ENCODE measurements at places on chromosomes 1 and 21.

- no peak for DNase-seq
Observed at GRCh38 chr21:43203591-43203990, 34.8 kb downstream of the CRYAA start.

DNA sequence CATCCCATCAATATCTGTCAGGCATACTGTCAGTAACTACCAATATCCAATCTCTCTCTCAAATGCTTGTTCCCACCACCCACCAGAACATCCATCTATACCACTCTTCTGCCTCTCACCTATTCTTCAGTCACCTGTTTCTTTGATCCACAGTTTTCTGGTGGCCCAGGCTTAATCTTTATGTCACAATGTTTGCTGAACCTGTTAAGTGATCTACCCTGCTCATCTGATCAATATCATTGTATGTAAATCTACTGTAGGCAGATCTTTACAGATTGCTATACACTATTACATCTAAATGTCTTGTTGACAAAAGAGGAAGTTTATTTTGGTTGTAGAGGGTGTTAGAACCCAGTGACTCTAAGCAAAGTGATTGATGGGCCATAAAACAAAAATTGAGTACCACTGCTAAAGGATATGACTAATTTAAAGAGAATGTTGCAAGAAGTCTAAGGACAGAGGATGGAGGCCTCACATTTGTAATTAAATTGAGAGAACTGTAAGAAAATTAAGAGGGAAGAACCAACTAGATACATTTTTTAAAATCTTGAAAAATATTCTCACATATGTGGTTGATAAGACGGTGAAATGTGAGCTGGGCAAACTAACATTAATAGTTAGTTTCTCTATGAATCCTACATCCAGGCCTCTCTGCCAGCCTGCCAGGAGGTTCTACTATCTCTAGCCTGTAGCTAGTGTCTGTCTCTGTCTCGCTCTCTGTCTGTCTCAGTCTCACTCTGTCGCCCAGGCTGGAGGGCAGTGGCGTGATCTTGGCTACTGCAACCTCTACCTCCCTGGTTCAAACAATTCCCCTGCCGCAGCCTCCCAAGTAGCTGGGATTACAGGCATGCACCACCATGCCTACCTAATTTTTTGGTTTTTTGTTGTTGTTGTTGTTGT lies 34.1 kb downstream of the EGLN1 start:
- DNase-seq = no peak

- DNase-seq = no peak
Observed at GRCh38 chr1:41882068-41882477, 36.6 kb downstream of the HIVEP3 start.

DNA sequence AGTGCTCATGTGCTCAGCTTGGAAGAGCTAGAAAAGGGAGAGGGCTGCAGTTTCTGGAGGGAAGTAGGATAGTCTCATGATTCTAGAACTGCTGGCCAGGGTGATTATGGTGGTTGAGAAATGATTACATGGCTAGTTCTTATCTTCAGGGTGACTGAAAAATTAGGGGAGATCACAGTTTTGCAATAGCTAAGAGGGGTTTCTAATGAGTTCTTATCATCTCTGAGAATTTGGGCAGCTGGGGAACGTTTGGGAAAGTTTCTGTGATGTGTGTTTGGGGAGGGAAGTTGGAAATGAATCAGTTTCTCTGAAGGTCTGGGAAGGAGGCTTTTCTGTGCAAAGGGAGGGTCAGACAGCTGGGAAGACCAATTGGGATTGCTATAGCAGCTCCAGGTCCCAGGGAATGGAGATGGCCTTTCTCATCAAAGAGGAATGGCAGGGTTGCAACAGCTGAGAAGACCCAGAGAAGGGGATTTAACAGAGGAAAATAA lies 7.6 kb upstream of the RHOU start:
- DNase-seq = no peak

- no peak for DNase-seq
Observed at GRCh38 chr1:22884806-22885530, 87.7 kb downstream of the LACTBL1 start.

GRCh38 chr21:43273708-43274021 lies 104.9 kb downstream of the CRYAA start:
- DNase-seq = no peak

GRCh38 chr1:206508956-206509355 lies 1.6 kb downstream of the RASSF5 start:
- no peak for DNase-seq

DNA sequence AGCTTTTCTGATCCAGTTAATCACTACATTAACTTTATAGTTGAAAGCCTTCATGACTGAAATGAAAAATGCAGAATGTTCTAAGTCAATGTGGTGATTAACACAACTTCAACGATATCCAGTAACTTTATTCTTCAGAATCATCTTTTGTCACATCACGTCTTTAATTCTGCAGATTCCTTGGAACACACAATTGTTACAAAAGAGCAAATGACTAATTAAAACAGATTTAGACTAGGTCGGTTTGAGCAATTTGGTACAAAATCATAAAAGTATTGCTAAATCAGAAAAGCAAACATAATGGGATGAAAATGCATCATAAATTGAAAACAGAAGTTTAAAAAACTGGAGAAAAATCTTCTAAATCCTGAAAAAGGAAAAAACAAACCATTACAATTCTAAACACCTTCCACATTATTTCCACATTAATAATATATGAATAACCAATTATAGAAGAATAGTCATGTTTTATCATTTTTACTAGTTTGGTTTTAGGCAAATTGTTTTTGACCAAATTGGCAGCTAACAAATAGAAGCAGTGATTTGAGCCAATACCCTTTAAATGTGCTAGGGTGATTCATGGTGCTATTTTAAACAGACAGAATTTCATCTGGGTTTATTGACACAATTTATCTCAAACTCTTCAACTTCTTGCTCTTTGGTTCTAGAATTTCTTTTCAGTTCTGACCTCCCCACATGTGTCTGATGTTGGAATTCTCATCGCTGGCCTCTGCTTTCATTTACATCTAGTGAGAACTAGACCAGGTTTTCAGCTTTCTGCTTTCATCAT lies 468.1 kb upstream of the PTBP2 start:
- no peak for DNase-seq

DNA sequence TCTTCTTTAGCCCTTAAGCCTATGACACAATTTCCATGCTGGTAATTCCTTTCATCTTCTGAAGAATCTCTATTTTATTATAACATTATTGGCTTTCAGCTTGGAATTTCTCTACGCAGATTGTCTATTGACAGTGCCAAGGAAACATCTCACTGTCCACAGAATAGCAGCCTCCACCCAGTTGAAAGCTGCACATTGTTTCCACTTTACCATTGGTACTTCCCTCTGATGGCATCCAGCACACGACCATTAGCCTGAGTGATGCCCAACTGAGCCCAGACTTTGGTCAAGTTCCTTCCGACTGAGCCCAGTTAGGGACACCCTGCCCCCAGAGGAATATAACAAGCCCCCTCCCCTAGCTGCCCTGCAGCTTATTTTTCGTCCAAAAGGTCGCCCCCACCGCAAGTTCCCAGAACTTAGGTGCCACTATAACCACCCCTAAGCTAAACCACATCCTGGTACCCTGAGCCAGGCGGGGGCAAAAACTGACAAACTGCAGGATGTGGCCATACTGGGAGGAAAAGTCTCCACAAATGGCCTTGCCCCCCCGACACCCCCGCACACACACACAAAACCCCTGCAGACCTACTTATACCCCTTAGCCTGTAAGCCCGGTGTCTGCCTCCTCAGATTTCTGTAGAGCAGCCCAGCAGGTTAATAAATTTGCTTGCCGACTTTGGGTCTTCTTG lies 13.2 kb downstream of the GBP5 start:
- no peak for DNase-seq

DNA sequence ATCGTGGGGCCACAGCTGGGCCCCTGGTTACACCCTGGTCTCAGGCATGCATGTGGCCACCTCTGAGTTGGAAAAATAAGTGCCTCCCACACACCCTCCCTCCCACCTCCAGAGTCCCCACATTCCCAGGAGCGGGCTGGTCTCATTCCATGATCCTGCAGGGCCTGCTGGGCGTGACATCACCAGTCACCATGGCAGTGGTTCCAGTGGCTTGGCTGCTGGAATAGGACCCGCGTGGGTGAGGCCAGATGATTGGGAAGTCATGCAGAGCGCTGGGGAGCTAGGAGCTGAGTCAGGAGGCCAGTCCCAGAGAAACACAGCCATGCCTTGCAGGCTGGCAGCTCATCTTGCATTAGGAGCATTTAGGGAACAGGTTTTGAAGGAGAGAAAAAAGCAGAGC lies 125.4 kb upstream of the TMEM51 start:
- no peak for DNase-seq

GRCh38 chr1:165565751-165566490 lies 22.1 kb downstream of the LRRC52 start:
- no peak for DNase-seq

DNA sequence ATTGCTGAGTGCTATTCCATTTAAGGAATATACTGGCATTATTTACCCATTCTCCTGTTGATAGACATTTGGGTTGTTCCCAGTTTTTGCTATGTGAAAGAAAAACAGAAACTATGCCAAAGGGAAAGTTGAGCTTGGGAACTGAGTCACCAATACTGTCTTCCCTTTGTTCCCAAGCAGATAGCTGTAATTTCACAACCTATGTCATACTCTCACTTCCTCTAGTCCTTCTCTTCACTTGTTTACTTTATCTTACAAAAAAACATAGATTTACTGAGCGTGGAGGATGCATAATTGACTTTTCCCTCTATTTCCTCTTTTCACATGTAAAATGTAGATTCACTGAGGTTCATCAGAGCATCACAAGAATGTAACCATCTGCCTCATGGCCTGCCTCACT lies 32.4 kb upstream of the PGBD5 start:
- DNase-seq = no peak

GRCh38 chr21:32378956-32379355 lies 13.9 kb downstream of the URB1 start:
- DNase-seq = no peak

GRCh38 chr1:36965275-36966159 lies 68.8 kb downstream of the GRIK3 start:
- no peak for DNase-seq

GRCh38 chr1:201643835-201644104 lies 104.8 kb downstream of the NAV1 start:
- no peak for DNase-seq

- no peak for DNase-seq
Observed at GRCh38 chr1:178649582-178650350, 75.3 kb upstream of the RALGPS2 start.

- no peak for DNase-seq
Observed at GRCh38 chr1:53359934-53360276, 32.0 kb upstream of the LRP8 start.

- DNase-seq = no peak
Observed at GRCh38 chr1:56491441-56491840, 87.9 kb downstream of the PLPP3 start.

GRCh38 chr21:42003051-42003461 lies 7.1 kb downstream of the ZBTB21 start:
- DNase-seq = no peak
